ENCODE measurements at places on chromosomes 4 and X. TPM values are rescaled to one million over a fixed set of nuclear protein-coding genes. Genes with fewer than 3 reads are reported as not detected.

GRCh38 chr4:150229520-150229919 lies 151.3 kb downstream of the DCLK2 start:
- DNase-seq = no peak

DNA sequence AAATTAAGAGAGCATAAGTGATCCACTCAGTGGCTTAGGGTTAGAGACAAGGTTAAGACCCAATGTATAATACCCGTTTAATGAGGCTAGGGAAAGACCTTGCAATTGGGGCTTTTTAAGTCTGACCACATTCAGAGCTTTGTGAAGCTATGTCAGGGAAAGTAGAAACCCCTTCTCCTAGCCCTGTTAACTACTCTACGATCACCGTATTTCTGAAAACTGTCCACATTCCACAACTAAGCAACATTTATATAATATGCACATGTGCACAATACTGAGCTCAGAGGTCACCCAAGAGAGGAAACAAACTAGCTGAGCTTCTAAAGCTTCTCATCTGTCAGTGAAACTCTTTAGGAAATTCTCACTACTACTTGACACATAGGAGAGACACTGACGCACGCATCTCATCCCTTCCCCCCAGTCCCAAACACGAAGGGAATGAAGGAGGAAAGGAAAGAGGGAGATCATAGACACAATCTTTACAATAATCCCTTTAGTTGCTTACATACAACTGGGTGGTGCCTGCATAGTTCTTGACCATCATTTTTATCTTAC lies 56.2 kb downstream of the METTL14 start:
- DNase-seq = no peak

DNA sequence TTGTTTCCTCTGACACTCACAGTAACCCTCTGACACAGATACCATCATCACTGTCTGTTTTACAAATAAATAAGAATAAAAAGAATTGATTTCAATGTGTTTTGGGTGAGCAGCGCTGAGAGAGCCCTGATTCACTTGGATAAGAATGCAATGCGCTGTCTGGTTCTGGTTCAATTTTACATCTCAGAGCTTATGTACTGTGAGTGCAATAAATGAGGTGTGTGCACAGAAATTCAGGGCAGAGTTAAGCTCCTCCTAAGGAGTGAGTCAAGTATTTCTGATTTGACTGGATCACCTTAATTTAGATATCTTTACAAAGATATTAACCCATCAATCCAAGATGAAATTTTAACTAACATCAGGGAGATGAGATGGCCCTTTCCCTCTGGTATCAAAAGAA lies 11.2 kb downstream of the FAM9C start:
- no peak for DNase-seq

GRCh38 chr4:187209921-187210613 lies 486.4 kb upstream of the FAT1 start:
- DNase-seq = no peak

DNA sequence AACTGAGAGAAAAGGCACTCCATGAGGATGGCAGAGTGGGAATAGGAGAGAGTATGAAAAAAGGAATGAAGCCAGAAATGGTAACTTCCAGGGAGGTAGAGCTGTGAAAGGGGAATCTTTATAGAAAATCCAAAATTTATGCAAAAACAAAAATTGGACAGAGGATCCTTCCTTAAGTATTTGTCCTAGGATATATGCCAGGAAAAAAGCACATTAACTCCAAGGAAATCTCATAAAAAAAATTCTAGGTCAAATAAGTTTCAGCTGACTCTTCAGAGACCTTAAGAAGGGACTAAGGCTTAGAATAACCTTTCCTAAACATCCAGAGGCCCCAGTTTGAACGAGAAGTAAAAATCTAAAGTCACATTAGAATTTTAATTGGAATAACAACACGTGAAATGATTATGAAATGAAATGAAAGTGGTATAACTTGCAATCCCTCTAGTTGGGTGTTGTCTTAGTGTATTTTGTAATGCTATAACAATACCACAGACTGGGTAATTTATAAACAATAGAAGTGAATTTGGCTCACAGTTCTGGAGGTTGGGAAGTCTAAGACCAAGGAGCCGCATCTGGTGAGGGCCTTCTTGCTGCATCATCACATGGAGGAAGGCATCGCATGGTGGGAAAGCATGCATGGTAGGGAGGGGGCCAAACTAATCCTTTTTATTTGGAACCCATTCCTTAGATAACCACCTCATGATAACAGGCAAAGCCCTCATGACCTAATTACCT lies 145.4 kb upstream of the RXFP1 start:
- DNase-seq = no peak

DNA sequence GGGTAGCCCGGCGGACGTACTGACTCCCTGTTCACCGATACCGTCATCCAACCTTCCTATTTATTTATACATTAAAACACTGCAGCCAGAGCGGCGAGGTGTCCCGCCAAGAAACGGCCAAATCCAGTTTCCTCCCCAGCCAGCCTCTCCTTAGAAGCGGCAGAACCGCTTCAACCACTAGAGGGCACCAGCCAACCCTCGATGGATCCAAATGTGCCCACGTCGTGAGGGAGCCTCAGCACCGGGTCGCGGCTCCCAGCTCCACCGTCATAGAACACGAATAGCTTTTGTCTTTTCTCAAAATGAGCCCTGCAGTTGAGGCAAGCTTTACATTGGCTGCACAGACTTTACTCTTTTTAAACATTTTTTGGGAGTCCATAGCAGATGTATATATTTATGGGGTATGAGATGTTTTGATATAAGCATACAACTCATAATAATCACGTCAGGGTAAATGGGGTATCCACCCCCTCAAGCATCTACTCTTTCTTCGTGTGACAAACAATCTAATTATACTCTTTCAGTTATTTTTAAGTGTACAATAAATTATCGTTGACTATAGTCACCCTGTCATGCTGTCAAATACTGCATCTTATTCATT lies 13.0 kb upstream of the HELT start:
- peak; percentile 74 for DNase-seq

- no peak for DNase-seq
Observed at GRCh38 chr4:72319601-72320021, 249.4 kb downstream of the ADAMTS3 start.

DNA sequence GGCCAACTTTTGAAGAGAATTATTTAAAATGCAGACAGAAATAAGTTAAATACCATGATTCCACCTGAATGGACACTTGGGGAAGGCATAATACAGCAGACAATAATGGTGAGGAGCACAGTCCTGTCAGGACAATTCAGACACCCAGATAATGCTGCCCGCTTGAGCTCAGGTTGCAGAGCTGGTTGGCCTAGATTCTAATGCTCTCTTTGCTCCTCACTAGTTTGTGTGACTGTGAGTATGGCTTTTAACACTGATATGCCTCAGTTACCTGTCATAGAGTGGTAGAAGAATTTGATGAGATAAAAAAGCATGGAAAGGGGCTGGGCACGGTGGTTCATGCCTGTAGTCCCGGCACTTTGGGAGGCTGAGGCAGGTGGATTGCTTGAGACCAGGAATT lies 62.1 kb downstream of the SH3KBP1 start:
- no peak for DNase-seq

- no peak for DNase-seq
Observed at GRCh38 chrX:155592331-155592730, 20.4 kb downstream of the TMLHE start.

DNA sequence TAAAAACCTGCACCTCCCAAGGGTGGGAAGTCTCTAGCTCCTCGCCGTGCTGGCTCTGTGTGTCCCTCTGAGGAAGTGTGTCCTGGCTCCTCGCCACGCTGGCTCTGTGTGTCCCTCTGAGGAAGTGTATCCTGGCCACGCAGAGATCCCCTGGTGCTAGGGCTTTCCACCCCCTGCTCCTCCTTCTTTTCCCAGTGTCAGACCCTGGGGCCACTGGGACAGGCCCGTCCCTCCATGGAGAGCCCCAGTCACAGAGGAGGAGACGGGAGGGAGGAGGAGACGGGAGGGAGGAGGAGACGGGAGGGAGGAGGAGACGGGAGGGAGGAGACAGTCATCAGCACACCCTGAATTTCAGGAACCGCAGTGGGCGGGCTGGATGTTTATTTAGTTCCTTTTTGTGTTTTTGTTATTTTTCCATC lies 53.8 kb upstream of the HGFAC start:
- DNase-seq = peak; percentile 76

The NWD2 gene
- total RNA-seq = 0.30 TPM
